ENCODE measurements at places on chromosomes 1 and 21.

- DNase-seq, result no peak
These were observed 293.2 kb upstream of the SGIP1 start for GRCh38 chr1:66240491-66241484.

DNA sequence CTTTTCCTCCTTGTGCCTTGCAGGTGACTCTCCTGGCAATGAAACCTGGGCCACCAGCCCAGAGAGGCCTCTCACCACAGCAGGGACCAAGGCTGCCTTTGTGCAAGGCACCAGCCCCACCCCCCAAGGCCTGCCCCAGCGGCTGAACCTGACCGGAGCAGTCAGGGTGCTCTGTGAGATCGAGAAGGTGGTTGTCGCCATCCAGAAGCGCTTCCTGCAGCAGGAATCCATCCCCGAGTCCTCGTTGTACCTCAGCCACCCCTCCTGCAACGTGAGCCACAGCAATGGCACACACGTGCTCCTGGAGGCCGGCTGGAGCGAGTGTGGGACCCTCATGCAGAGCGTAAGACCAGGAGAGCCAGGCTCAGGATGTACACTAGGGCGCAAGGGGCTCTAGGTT is 51.7 kb downstream of the UMODL1 start:
- no peak for DNase-seq

GRCh38 chr1:159084867-159085266 is 8.3 kb upstream of the AIM2 start:
- DNase-seq, result no peak

DNA sequence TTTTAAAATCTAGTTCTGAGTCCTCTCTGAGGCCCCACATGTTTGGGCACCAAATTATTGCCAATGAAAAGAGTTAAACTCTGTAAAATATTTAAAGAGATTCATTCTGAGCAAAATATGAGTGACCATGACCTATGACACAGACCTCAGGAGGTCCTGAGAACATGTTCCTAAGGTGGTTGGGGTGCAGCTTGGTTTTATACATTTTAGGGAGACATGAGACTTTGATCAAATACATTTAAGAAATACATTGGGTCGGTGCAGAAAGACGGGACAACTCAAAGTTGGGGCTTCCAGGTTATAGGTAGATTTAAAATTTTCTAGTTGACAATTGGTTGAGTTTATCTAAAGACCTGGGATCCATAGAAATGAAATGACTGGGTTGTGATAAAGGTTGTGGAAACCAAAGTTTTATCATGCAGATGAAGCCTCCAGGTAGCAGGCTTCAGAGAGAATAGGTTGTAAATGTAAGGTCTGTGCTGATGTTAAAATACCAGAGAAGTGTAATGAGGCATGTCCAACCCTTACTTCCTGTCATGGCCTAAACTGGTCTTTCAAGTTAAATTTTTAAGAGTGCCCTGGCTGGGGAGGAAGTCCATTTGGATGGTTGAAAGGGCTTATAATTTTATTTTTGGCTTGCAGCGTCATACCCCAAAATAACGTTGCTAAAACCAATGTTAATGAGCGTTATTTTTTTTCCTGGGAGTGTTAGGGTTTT is 274.9 kb downstream of the NUF2 start:
- no peak for DNase-seq

All from NCI-H2081 treated with DMSO at 0.1 percent for 48 hours (cell line).